ENCODE measurements at places on chromosomes 4 and X.

DNA sequence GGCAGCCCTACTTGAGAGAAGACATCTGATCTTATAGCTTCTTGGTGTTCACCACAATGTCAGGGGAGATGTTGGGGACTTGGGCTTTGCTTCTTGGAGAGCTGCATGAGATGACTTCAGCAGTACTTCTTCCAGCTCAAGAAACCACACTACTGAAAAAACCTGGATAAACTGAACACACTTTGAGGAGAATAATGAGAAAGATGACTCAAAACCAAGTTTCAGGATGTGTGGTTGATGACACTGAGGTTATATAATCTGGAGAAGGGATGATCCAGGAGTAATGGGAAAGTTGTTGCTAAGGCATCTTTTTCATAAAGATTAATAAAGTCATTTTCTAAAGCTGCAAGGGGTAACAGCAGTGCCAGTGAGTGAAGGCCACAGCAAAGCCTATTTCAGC lies 58.4 kb upstream of the PNPLA4 start:
- H3K36me3 ChIP-seq: no peaks in the 10 kb centered on the region
- H3K27me3 ChIP-seq: no peaks in the 10 kb centered on the region
- no peaks in the 10 kb centered on the region for H3K4me1 ChIP-seq
- DNase-seq: no peak
- no peak overlapping the region for H3K27ac ChIP-seq
- H3K4me3 ChIP-seq: no peak overlapping the region

GRCh38 chr4:7428261-7429068 lies 6.3 kb downstream of the PSAPL1 start:
- DNase-seq: peak; percentile 54
- no peaks in the 10 kb centered on the region for H3K4me1 ChIP-seq
- H3K36me3 ChIP-seq: no peaks in the 10 kb centered on the region
- H3K4me3 ChIP-seq: no peak overlapping the region
- H3K27ac ChIP-seq: no peak overlapping the region

DNA sequence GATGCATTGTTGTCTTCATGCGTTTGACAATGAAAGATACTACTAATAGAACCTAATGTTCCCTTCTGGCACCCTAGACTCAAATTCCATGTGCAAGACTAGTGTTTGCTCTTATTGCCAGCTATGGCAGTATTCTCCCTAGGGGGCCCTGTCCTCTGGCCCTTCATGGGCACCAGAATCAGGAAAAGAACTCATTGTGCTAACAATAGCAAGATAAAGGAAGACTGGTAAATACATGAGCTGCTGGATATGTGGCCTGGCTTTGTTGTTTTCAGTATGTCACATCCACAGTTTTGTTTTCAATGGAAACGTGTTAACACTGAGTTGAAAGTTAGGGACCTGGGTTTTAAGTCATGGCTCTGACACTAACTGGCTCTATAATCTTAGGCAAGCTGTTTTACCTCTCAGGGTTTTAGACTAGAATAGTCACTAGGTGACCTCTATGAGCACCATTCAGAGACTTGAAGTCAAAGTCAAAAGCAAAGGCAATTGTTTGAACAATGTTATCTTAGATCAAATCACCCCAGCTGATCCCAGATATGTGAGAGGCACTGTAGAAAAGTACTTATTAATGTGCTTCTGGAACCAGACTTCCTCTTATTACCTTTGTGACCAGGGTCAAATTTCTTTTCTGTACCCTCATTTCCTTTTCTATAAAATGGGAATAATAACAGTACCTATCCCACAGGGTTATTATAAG lies 253.7 kb upstream of the DIAPH2 start:
- no peaks in the 10 kb centered on the region for H3K36me3 ChIP-seq
- H3K4me1 ChIP-seq: no peaks in the 10 kb centered on the region
- no peak overlapping the region for H3K27ac ChIP-seq
- no peak for DNase-seq
- H3K4me3 ChIP-seq: no peak overlapping the region

DNA sequence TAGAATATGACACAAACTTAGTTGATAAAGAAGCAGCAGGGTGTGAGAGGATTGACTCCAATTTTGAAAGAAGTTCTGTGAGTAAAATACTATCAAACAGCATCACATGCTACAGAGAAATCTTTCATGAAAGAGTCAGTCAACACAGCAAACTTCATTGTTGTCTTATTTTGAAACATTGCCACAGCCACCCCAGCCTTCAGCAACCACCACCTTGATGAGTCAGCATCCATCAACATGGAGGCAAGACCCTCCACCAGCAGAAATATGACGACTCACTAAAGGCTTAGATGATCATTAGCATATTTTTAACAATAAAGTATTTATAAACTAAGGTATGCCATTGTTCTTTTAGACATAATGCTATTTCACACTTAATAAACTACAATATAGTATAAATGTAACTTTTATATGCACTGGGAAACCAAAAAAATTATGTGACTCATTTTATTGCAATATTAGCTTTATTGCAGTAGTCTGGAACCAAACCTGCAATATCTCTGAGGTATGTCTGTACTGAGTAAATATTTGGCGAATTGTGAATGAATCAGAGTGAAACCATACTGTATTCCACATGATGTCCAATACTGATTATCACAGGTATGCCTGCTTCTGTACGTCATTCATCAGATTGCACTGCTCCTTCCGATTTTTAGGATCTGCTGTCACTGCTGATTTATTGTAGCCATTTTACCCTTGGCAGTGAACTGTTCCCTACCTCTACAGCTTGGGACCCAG lies 11.6 kb downstream of the FRMPD4 start:
- no peaks in the 10 kb centered on the region for H3K4me1 ChIP-seq
- no peak overlapping the region for H3K4me3 ChIP-seq
- H3K36me3 ChIP-seq: no peaks in the 10 kb centered on the region
- DNase-seq: no peak

DNA sequence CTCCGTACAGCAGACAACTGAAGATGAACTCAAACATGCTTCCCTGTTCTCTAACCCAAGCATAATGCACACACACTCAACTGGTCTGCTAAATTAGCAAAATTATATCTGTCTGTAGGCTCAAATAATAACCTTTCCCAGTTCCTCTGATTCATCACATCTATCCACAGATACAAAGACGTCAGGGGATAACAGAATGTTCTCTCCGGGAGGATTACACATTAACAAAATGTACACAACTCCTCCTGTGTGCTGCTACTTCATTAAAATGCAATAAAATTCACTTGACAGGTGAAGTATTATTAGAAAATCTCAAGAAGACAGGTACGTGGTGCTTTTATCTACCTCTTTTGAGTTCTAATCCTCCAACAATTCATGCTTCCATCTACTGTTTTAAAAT lies 57.4 kb downstream of the FAT1 start:
- no peak for DNase-seq
- H3K4me3 ChIP-seq: no peak overlapping the region
- no peak overlapping the region for H3K27ac ChIP-seq

DNA sequence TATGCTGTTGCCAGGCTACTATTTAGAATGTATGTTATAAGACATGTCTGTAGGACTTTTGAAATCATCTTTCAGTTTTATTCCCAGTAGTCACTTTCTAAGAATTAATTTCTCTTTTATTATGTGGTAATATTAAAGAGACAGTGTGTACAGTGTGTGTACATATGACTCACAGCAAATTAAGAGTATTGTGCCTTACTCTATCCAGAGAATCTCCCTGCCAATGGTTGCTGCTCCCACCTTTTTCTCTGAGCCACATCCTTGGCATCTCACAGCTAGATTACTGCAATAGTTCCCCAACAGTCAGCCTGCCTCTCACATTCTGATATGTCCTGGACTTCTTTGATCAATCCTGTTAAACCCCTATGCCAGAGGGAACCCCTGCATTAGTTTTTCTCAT lies 114.5 kb downstream of the ANXA5 start:
- no peaks in the 10 kb centered on the region for H3K36me3 ChIP-seq
- H3K4me3 ChIP-seq: no peak overlapping the region
- H3K27me3 ChIP-seq: no peaks in the 10 kb centered on the region
- no peaks in the 10 kb centered on the region for H3K4me1 ChIP-seq
- no peak for DNase-seq

DNA sequence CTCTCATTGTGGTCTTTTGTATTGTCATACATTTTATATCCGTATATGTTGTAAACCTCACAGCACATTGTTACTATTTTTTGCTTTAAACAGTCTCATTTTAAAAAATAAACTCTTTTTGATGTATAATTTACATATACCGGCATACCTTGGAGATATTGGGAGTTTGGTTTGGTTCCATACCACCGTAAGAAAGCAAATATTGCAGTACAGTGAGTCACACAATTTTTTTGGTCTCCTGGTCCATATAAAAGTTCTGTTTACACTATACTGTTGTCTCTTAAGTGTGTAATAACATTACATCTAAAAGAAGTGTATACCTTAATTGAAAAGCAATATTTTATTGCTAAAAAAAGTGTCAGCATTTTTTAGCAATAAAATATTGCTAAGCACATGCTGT lies 70.0 kb downstream of the KDM6A start:
- no peaks in the 10 kb centered on the region for H3K27me3 ChIP-seq
- H3K4me1 ChIP-seq: no peaks in the 10 kb centered on the region
- no peaks in the 10 kb centered on the region for H3K36me3 ChIP-seq
- H3K27ac ChIP-seq: no peak overlapping the region

GRCh38 chr4:172596206-172596605 lies 572.4 kb upstream of the GALNT7 start:
- no peak overlapping the region for H3K27ac ChIP-seq
- DNase-seq: no peak
- no peaks in the 10 kb centered on the region for H3K27me3 ChIP-seq
- H3K4me1 ChIP-seq: no peaks in the 10 kb centered on the region
- no peaks in the 10 kb centered on the region for H3K36me3 ChIP-seq

DNA sequence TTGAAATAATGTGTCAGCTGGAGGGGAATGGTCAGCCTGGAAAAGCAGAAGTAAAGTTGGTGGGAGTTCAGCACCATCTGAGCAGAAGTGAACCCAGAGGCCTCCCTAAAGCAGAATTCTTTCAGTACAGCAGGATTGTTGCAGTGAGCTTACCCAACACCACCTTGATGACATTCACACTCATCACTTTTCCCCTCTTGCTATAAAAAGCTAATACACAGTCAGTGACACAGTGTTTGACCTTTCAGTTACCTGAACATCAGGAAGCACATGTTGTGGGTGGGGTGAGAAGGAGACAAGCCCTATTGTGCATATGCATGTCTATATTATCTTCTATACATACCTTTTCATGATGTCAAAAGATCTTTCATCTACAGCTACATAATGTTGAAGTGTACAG lies 624.7 kb upstream of the ZFP42 start:
- no peaks in the 10 kb centered on the region for H3K4me1 ChIP-seq
- H3K27me3 ChIP-seq: no peaks in the 10 kb centered on the region
- DNase-seq: no peak
- no peak overlapping the region for H3K27ac ChIP-seq
- H3K36me3 ChIP-seq: no peaks in the 10 kb centered on the region
